CD4-positive, alpha-beta T cell (primary cell): ENCODE measurements at places on chromosomes 7 and 10.

DNA sequence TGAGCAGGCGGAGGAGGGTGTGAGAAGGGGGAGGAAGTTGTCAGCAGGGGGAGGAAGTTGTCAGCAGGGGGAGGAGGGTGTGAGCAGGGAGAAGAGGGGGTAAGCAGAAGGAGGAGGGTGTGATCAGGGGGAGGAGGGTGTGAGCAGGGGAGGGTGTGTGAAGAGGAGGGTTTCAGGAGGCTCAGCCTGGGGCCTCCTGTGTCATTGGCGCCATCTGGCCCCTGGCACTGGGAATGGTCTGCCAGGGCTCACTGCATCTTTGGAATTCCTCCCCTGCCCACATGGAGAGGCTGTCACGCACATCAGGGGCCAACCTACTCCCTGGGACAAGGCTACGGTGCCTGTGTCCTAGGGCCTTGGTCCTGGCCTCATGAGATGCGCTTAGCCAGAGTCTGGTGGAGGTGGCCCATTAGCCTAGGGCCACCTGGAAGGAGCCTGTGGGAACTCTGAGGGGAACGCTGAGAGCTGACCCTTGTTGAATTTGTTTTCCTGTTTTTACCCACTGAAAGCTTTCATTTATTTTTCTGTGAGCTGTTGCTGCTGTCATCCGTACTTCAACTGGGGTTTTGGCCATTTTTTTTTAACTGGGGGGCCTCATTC, 18.0 kb downstream of the CAMK2B start:
- DNase-seq, result no peak

GRCh38 chr10:4941540-4942330, 21.5 kb upstream of the AKR1C1 start:
- no peak for DNase-seq

DNA sequence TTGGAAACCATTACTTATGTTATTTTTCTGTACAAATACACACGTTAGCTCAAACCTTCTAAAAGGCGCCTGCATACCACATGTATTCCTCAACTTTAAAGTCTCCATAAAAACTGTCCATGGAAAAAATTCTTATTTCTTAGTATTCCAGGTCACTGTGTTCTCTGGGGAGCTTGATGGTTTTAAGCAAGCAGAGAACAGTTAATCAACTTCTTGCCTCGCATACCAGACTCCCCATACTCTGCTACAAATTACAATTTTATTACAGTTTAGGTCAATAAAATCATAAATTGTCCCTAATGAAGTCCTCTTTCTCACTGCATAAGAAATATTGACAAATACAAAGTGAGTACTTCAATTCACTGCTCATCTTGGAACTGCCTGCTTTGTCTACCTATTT, 77.0 kb upstream of the GPR22 start:
- no peak for DNase-seq

DNA sequence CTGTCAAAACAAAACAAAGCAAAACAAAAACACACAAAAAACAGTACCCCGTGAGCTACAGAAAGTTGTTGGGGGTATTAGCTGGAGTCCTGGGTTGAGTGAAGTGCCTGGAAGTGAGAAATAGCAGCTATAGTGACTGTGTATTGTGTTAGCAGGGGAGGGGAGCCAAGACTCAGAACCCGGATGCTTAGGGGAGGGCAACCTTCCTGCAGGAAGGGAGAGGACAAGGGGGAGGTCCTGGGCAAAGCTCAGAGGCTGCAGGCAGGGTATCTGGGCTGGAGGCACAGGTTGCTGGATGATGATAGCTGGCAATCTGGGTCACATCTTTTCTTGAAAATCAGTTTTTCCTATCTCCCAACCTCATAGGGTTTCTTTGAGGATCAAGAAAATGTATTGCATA, 75.8 kb upstream of the PARD3 start:
- no peak for DNase-seq

DNA sequence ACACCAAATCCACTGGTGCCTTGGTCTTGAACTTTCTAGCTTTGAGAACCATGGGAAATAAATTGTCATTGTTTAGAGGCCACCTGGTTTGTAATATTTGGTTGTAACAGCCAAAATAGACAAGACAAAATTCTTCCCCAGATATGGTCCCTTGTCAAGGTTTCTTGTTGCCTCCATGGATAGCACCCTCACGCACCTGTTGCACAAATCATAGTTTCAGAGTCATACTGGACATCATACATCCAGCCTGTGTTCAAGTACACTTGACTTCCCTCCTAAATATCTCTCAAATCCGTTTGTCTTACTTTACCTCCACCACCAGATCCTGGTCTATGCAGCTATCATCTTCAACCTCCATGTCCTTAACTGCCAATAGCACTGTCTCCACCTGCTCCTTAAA, 256.7 kb upstream of the IGFBP3 start:
- no peak for DNase-seq

- no peak for DNase-seq
Measured at GRCh38 chr7:2044883-2045471, 187.8 kb downstream of the MAD1L1 start.

- no peak for DNase-seq
Measured at GRCh38 chr10:67151471-67151870, 225.6 kb downstream of the LRRTM3 start.

GRCh38 chr10:132960631-132961419, 18.5 kb upstream of the CFAP46 start:
- DNase-seq, result no peak

- DNase-seq, result no peak
Measured at GRCh38 chr7:92763636-92764423, 72.5 kb downstream of the CDK6 start.

DNA sequence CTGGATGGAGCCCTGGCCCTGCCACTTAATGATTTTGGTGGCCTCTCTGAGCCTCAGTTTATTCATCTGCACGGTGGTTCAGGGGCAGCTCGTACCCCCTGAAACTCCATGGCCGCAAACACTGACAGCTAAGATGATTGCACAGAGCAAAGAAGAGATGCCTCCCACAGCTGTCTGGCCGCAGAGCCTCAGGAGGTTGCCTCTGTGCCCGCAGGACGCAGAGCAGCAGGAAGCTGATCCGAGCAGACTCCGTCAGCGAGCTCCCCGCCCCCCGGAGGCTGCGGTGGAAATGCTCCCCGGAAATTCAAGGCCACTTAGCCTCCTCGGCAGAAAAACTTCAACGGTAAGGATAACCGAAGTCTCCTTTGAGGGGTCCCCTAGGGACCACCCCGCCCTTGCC, 30.2 kb upstream of the C10orf53 start:
- no peak for DNase-seq

GRCh38 chr7:99791021-99791420, 7.0 kb upstream of the CYP3A4 start:
- no peak for DNase-seq

DNA sequence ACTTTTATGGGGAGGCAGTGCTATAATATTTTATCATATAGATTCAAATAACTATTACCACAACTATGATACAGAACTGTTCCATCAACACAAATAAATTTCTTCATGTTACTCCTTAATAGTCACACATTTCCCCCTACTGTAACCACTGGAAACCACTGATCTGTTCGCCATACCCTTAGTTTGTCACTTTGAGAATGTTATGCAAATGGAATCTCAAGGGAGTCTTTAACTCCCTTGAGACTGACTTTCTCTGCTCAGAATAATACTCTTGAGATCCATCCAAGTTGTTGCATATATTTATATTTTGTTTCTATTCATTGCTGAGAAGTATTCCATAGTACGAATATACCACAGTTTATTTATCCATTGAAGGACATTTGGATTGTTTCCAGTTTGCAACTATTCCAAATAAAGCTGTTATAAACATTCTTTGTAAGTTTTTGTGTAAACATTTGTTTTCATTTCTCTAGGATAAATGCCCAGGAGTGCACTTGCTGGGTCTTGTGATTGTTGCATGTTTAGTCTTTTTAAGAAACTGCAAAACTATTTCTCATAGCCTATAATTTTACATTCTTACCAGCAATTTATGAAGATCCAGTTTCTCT, 19.7 kb upstream of the PON2 start:
- DNase-seq, result no peak

DNA sequence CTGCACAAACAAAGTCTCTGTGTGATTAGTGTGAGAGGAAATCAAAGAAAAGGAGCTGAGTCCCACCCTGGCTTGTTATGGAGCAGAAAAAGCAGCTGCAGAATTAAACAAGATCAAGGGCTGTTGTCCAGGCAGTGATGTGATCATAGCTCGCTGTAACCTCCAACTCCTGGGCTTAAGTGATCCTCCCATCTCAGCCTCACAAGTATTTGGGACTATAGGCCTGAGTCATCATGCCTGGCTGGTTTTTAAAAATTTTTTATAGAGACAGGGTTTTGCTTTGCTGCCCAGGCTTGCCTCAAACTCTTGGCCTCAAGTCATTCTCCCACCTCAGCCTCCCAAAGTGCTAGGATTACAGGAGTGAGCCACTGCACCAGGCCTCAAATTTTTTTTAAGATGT, 88.9 kb downstream of the IPMK start:
- no peak for DNase-seq

- DNase-seq, result no peak
Measured at GRCh38 chr10:101839002-101839401, 4.6 kb downstream of the KCNIP2 start.
